Liver (tissue), 10 donors: ENCODE measurements at places on chromosomes 5 and 9. TPM values are rescaled to one million over a fixed set of nuclear protein-coding genes. Genes with fewer than 3 reads are reported as not detected.
A peak's percentile ranks its signal among the peaks of the same experiment; 100 is the strongest.

Gene ABO
- total RNA-seq, result 0.08 TPM

Gene CCDC183
- total RNA-seq, result 1.8 TPM

Gene SAPCD2
- 0.08 TPM for total RNA-seq

Gene ACTBL2
- total RNA-seq, result not detected

Gene TAS2R1
- total RNA-seq, result not detected

Gene NUDT12
- 10.8 TPM for total RNA-seq

Gene FCN2
- total RNA-seq, result 124 TPM

Gene SH2D3C
- 4.8 TPM for total RNA-seq

Gene ENC1
- total RNA-seq, result 20.7 TPM

Gene SLC22A4
- total RNA-seq, result 0.59 TPM

Gene INIP
- total RNA-seq, result 10.8 TPM

Gene ORM2
- total RNA-seq, result 4,866 TPM

Gene PCDHGC3
- total RNA-seq, result 5.7 TPM

DNA sequence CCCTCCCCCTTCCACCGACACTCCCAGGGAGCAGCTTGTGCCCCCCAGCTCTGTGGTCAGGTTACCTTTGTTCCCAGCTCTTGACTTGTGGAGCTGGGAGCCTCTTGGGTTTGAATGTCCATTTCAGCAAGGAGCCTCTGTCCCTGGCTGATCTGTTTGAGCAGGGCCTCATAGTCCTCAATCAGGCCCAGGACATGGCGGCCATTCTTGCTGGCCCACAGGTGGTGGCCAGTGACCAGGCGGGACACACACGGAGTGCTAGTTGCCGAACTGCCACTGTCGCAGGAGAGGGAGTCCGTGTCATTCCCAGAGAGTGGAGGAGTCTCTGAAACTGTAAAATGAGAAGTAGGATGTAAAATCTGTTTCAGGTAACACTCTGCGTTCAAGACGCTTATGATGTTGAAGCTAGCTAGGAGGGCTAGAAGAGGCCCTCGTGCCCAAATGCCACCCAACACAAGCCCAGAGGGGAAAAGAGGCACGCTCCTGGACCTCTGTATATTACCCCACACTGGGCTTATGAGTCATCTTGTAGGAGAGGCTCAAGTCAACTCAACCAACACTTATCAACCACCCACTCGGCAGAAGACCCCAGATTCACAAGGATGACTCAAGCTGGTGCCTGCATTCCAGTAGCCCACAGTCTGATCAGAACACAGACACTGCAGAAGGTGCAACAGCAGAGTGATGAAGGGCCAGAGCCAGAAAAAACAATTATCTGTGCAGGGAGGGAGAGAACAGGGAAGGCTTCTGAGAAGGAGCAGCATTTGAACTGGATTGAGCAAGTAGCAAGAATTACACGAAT is 177.0 kb downstream of the CDK5RAP2 start:
- peaks cover 5% of the 10 kb centered on the region for H3K4me1 ChIP-seq
- no peak for DNase-seq
- H3K27ac ChIP-seq, result no peak overlapping the region
- H3K4me3 ChIP-seq, result no peak overlapping the region
- no peaks in the 10 kb centered on the region for H3K27me3 ChIP-seq

GRCh38 chr5:143001764-143002351 is 231.7 kb downstream of the ARHGAP26 start:
- H3K27me3 ChIP-seq, result no peaks in the 10 kb centered on the region
- peak overlapping the region; percentile 57 for H3K27ac ChIP-seq
- H3K36me3 ChIP-seq, result no peaks in the 10 kb centered on the region
- H3K4me1 ChIP-seq, result peaks cover 4% of the 10 kb centered on the region

DNA sequence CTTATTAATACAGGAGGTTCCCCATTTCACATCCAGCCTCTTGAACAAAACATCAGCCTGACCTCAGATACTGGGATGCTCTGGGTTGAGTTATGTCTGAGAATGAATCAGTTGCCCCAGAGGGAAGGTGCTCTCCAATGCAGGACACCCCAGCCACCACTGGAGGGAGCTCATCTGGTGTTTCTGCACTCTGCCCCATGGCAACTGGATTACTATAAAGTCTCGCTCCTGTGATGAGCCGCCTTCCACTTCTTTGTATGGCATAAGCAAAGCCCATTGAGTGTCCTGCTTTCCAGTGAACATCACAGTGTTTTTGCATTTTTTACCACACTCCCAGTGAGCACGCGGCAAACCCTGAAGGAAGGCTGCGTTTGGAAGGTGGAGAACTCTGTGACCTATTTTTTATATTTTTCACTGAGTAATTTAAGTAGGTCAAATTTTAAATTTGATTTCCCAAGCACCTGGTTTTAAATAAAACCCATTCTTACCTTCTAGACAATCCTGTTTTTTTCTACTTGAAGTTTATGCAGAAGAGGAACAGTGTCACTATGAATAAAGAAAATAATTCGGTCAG is 176.9 kb upstream of the WWC1 start:
- H3K4me3 ChIP-seq, result no peak overlapping the region
- no peaks in the 10 kb centered on the region for H3K36me3 ChIP-seq
- peaks cover 2% of the 10 kb centered on the region for H3K27me3 ChIP-seq
- no peak overlapping the region for H3K27ac ChIP-seq
- DNase-seq, result peak; percentile 37
- no peaks in the 10 kb centered on the region for H3K4me1 ChIP-seq

- no peak for DNase-seq
- no peaks in the 10 kb centered on the region for H3K27me3 ChIP-seq
- H3K4me3 ChIP-seq, result no peak overlapping the region
- H3K27ac ChIP-seq, result no peak overlapping the region
Measured at GRCh38 chr9:124969401-124969800, 28.5 kb upstream of the GOLGA1 start.

DNA sequence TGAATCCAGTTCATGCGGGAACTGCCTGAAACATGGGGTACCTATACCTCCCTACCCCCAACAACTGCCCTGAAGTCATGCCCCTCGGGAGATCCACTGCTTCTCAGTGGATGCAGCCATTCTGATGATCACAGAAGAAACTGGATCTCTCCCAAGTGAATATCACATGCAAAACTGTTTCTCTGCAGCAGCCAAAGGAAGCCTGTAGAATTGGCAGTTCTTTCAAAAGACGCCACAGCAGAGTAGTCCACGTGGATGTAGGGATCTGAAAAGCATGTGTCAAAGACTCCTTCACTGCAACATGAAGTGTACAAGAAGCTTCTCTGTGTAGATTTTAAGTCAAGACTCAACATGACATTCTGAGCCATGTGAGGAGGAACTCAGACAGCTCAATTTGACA is 286.7 kb downstream of the NR3C1 start:
- no peak overlapping the region for H3K27ac ChIP-seq
- no peak for DNase-seq
- H3K27me3 ChIP-seq, result no peaks in the 10 kb centered on the region

- H3K36me3 ChIP-seq, result no peaks in the 10 kb centered on the region
- no peak overlapping the region for H3K4me3 ChIP-seq
- H3K4me1 ChIP-seq, result no peaks in the 10 kb centered on the region
- no peak overlapping the region for H3K27ac ChIP-seq
- peak; percentile 46 for DNase-seq
- no peaks in the 10 kb centered on the region for H3K27me3 ChIP-seq
Measured at GRCh38 chr9:71819115-71819739, 50.9 kb upstream of the CEMIP2 start.

DNA sequence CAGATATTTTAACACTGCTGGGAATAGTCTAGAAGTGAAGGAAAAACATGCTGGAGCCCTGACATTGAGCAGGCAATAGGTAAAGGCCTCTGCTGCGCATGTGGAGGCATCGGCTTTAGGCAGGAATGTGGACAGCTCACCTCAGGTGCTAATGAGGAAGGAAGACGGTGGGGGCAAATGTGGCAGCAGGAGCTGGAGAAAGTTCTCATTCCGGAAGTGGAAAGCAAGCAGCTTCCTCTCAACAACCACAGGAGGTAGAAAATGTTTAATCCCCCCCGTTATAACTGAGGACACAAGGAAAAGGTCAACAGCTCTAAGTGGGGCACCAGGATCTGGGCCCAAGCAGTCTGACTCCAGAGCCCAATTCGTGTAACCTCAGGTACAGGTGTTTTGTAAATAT is 7.6 kb upstream of the RPS14 start:
- H3K36me3 ChIP-seq, result no peaks in the 10 kb centered on the region
- peaks cover 5% of the 10 kb centered on the region for H3K4me1 ChIP-seq
- H3K4me3 ChIP-seq, result no peak overlapping the region
- no peaks in the 10 kb centered on the region for H3K27me3 ChIP-seq

DNA sequence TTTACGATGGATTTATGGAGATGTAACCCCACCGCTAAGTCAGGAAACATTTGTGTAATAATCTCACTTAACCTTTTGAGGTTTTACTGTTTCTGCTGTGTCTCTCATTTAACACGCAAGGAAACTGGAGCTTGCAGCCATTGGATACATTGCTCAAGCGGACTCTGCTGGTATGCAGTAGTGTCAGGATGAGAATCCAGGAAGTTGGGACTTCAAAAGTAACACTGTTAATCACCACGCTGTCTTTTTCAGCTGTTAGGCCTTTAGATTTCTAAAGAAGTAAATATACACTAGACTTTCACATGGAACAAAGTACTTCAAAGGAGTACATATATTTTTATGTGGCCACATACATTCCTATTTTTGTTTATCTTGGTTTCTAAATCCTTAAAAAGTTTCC is 114.7 kb downstream of the LPAR1 start:
- no peak overlapping the region for H3K27ac ChIP-seq
- no peaks in the 10 kb centered on the region for H3K36me3 ChIP-seq
- no peak for DNase-seq
- H3K4me1 ChIP-seq, result no peaks in the 10 kb centered on the region
- no peaks in the 10 kb centered on the region for H3K27me3 ChIP-seq
- no peak overlapping the region for H3K4me3 ChIP-seq

DNA sequence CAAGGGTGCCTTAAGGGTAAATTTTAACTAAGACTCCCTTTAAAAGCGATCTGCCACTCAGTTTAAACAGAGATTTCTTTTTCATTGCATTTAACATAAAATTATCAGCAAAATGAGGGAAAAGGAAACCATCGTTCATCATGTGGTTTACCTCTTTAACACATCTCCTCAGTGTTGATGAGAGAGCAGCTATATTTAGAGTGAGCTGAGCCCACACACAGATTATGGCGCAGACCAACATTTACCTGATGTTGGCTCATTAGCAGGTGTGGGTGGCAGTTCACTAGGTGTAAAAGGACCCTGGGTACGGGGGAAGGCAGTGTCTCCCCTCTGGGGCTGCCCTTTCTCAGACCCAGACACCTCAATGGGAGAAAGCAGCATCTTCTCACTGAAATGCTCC is 149.8 kb downstream of the ENTREP1 start:
- no peak overlapping the region for H3K27ac ChIP-seq
- no peaks in the 10 kb centered on the region for H3K36me3 ChIP-seq
- no peaks in the 10 kb centered on the region for H3K27me3 ChIP-seq
- no peak overlapping the region for H3K4me3 ChIP-seq

GRCh38 chr5:96904054-96904931 is 28.0 kb downstream of the ERAP2 start:
- H3K36me3 ChIP-seq, result peaks cover 26% of the 10 kb centered on the region
- no peaks in the 10 kb centered on the region for H3K4me1 ChIP-seq
- no peaks in the 10 kb centered on the region for H3K27me3 ChIP-seq
- H3K27ac ChIP-seq, result no peak overlapping the region

DNA sequence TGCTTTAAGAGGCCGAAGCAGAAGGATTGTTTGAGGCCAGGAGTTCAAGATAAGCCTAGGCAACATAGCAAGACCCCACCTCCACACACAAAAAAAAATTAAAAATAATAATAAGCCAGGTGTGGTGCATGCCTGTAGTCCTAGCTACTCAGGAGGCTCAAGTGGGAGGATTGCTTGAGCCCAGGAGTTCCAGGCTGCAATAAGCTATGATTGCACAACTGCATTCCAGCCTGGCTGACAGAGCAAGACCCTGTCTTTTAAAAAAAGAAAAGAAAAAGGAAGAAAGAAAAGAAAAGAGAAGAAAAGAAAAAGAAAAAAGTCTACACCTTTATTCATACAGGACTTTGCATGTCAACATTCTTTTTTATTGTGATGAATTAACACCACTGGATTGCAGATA is 2125.8 kb downstream of the MAT2B start:
- H3K4me3 ChIP-seq, result no peak overlapping the region
- no peaks in the 10 kb centered on the region for H3K36me3 ChIP-seq
- no peak for DNase-seq
- H3K4me1 ChIP-seq, result no peaks in the 10 kb centered on the region
- H3K27me3 ChIP-seq, result no peaks in the 10 kb centered on the region
- no peak overlapping the region for H3K27ac ChIP-seq

GRCh38 chr9:16461137-16461840 is 409.2 kb downstream of the BNC2 start:
- H3K27ac ChIP-seq, result no peak overlapping the region
- no peaks in the 10 kb centered on the region for H3K27me3 ChIP-seq
- no peak overlapping the region for H3K4me3 ChIP-seq
- H3K4me1 ChIP-seq, result no peaks in the 10 kb centered on the region
- no peaks in the 10 kb centered on the region for H3K36me3 ChIP-seq

- H3K27ac ChIP-seq, result no peak overlapping the region
- no peaks in the 10 kb centered on the region for H3K36me3 ChIP-seq
- H3K4me1 ChIP-seq, result no peaks in the 10 kb centered on the region
- no peak overlapping the region for H3K4me3 ChIP-seq
Measured at GRCh38 chr5:83446253-83446947, 25.1 kb upstream of the VCAN start.

- no peak overlapping the region for H3K27ac ChIP-seq
- H3K27me3 ChIP-seq, result no peaks in the 10 kb centered on the region
- no peak for DNase-seq
- H3K4me1 ChIP-seq, result peaks cover 30% of the 10 kb centered on the region
- H3K36me3 ChIP-seq, result peaks cover 5% of the 10 kb centered on the region
Measured at GRCh38 chr5:146005264-146005663, 68.9 kb downstream of the SH3RF2 start.

DNA sequence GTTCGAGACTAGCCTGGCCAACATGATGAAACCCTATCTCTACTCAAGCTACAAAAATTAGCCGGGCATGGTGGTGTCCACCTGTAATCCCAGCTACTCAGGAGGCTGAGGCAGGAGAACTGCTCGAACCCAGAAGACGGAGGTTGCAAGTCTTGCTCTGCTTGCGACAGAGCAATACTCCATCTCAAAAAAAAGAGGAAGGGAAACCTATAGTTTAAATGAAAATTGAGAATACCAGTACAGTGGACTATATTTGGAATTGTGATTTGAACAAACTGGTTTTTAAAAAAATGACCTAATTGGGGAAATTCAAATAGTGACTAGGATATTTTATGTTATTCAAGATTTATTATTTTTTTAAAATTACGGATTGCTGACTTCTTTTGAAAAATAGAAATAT is 33.2 kb downstream of the DIAPH1 start:
- peaks cover 14% of the 10 kb centered on the region for H3K4me1 ChIP-seq
- H3K36me3 ChIP-seq, result peaks cover 5% of the 10 kb centered on the region
- DNase-seq, result no peak
- no peak overlapping the region for H3K27ac ChIP-seq
- H3K4me3 ChIP-seq, result no peak overlapping the region
- H3K27me3 ChIP-seq, result no peaks in the 10 kb centered on the region

GRCh38 chr9:2839040-2839439 is 4.9 kb downstream of the PUM3 start:
- no peak for DNase-seq
- peaks cover 33% of the 10 kb centered on the region for H3K4me1 ChIP-seq
- peak overlapping the region; percentile 40 for H3K27ac ChIP-seq
- H3K36me3 ChIP-seq, result peaks cover 27% of the 10 kb centered on the region

DNA sequence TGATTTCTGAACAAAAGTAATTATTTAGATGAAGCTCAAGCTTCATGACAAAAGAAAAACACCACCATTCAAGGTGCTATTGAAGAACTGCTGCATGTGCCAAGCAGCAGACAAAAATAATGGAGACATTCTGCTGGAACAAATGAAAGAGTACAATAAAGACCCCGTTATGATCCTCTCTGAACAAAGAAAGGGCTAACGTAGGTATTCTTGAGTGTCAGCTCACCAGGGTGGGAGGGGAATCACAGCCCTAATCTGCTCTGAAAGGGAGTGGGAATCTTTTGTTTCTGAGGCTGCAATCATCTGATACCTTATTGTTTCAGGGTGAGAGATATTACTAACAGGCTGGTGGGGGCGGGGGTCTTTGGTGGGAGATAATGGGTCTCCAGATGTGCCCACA is 15.4 kb downstream of the CEMIP2 start:
- no peak for DNase-seq
- H3K4me3 ChIP-seq, result no peak overlapping the region
- H3K4me1 ChIP-seq, result peaks cover 19% of the 10 kb centered on the region
- no peak overlapping the region for H3K27ac ChIP-seq
